Natural killer cell (primary cell): ENCODE measurements at places on chromosomes 16 and 17. TPM values are rescaled to one million over a fixed set of nuclear protein-coding genes. Genes with fewer than 3 reads are reported as not detected.

DNA sequence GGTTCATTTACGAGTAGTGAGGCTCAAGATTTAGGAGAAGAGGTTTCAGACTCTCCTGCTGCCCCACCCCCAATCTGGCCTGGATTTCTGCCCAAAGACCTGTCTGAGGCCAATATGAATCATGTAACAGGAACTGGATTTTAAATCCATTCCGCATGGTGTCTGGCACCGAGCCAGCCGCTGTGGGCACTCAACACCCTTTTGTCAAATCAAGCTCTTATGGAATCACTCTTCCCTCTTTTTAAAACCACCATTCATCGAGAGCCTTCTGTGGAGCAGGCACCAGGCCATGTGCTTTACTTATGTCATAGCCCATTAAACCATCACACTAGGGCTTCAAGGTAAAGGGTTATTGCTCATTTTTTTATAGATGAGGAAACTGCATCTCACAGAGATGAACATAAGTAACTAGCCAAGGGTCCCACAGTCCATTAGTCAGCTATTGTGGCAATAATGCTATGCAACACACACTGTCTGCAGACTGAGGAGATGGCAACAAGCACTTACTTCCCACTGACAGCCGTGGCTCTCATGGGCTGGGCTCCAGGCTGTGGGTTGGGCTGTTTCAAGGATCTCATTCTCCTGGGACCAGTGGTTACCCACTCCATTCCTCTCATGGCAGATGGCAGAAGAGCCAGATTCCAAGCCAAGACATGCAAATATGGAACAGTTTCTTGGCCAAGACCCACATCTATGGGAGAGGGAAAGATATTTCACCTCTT lies 93.6 kb downstream of the WSCD1 start:
- DNase-seq = no peak
- no peaks in the 10 kb centered on the region for H3K27me3 ChIP-seq
- no peaks in the 10 kb centered on the region for H3K36me3 ChIP-seq
- no peak overlapping the region for H3K27ac ChIP-seq

DNA sequence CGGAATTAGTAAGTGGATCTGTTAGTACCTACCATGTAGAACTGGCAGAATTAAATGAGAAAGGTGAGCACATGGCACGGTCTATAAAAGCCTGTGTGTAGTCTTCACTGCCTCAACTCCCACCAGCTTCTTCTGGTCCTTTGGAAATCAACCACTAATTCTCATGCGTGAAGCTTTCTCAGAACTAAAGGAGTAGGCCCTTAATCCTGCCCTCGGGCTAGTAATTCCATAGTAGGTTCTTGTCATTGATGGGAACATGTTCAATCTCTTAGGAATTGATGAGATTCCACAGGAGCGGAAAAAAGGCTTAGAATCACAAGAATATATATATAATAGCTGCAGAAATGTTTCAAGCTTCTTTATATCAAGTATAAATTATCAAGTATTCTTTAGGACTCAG lies 21.7 kb downstream of the CDR2 start:
- no peak for DNase-seq
- H3K4me1 ChIP-seq = peaks cover 16% of the 10 kb centered on the region
- no peaks in the 10 kb centered on the region for H3K27me3 ChIP-seq
- no peak overlapping the region for H3K4me3 ChIP-seq

GRCh38 chr16:65876624-65877023 lies 489.9 kb upstream of the CDH5 start:
- no peak overlapping the region for H3K27ac ChIP-seq
- no peaks in the 10 kb centered on the region for H3K4me1 ChIP-seq
- H3K4me3 ChIP-seq = no peak overlapping the region
- H3K27me3 ChIP-seq = no peaks in the 10 kb centered on the region
- no peaks in the 10 kb centered on the region for H3K36me3 ChIP-seq

DNA sequence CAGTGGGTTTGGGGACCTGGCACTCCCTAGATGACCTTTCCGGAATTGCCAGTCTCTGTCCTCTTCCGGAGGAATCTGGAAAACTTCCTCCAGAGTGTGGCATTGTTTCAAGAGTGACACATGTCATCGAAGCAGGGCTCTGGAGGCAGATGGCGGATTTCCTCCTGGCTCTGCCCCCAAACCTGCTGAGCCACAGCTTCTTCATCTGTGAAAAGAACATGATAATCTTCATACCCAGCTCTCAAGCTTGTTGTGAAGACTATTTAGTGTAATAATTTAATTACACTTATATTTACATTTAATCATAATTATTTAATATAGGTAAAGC lies 19.7 kb upstream of the TEX2 start:
- H3K27me3 ChIP-seq = no peaks in the 10 kb centered on the region
- no peak for DNase-seq
- no peak overlapping the region for H3K27ac ChIP-seq
- no peaks in the 10 kb centered on the region for H3K36me3 ChIP-seq

DNA sequence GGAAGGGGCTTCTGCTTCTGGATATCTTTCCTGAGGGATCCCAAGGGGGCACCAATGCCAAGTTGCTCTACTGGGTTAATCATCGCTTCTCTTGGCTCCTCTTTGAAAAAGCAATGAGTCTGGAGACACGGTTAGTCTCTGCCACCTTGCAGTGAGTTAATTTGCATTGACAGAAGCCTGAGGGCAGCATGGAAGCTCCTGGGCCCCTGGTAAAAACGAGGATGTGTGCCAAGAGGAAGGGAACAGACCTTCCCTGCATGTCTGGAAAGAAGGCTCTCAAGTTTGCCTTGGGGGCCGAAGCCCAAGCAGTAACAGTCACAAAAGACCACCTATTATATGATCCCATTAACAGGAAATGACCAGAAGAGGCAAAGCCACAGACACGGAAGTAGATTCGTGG lies 86.7 kb downstream of the IRX5 start:
- no peak overlapping the region for H3K27ac ChIP-seq
- no peak for DNase-seq
- H3K36me3 ChIP-seq = no peaks in the 10 kb centered on the region
- no peaks in the 10 kb centered on the region for H3K27me3 ChIP-seq
- H3K4me3 ChIP-seq = no peak overlapping the region

GRCh38 chr16:47712276-47713224 lies 251.4 kb downstream of the PHKB start:
- no peak for DNase-seq
- no peak overlapping the region for H3K27ac ChIP-seq
- H3K36me3 ChIP-seq = no peaks in the 10 kb centered on the region
- H3K27me3 ChIP-seq = no peaks in the 10 kb centered on the region

- H3K27ac ChIP-seq = no peak overlapping the region
- H3K27me3 ChIP-seq = no peaks in the 10 kb centered on the region
- H3K4me1 ChIP-seq = peaks cover 3% of the 10 kb centered on the region
- H3K36me3 ChIP-seq = peaks cover 6% of the 10 kb centered on the region
- DNase-seq = no peak
Observed at GRCh38 chr17:31224366-31224765, 72.7 kb downstream of the OMG start.

- peaks cover 10% of the 10 kb centered on the region for H3K4me1 ChIP-seq
- no peaks in the 10 kb centered on the region for H3K27me3 ChIP-seq
- peaks cover 5% of the 10 kb centered on the region for H3K36me3 ChIP-seq
- H3K27ac ChIP-seq = no peak overlapping the region
Observed at GRCh38 chr16:75376475-75377161, 56.7 kb downstream of the CFDP1 start.

DNA sequence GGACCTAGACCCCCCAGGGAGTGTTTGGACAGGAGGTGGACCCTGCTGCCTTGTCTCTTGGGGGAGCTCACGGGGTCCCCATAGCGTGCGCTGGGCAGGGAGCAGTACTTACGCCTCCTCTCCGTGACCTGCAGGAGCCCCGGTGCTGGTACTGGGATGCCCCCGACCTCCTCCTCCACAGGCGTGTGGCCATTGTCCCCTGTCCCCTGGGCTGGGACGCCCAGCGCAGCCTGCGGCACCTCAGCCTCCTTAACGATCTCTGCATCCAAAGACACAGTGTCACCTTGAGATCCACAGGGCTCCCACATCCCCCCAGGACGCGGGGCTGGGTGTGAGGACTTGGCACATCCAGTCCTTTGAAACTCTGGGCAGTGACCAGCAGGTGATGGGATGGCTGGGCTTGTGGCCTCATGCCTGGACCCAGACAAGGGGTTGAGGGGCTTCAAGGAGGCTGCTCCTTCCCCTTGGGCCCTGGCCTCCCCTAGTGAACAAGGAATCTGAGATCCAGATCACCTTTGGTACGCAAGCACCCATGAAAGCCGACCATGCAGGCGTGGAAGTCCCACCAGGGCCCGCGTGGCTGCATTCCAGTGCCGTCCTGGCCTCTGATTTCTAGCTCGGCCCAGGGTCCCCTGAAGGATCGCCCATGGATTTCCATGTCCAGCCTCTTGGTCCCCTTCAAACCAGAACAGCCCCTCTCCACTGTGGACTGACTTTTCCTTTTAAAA lies 9.9 kb downstream of the DBNDD1 start:
- DNase-seq = no peak
- peak overlapping the region; percentile 14 for H3K4me3 ChIP-seq
- H3K36me3 ChIP-seq = no peaks in the 10 kb centered on the region
- H3K27me3 ChIP-seq = peaks cover 18% of the 10 kb centered on the region
- no peak overlapping the region for H3K27ac ChIP-seq
- H3K4me1 ChIP-seq = peaks cover 25% of the 10 kb centered on the region

GRCh38 chr16:70750893-70751467 lies 50.0 kb downstream of the VAC14 start:
- H3K4me3 ChIP-seq = no peak overlapping the region
- no peak overlapping the region for H3K27ac ChIP-seq
- DNase-seq = no peak
- H3K27me3 ChIP-seq = no peaks in the 10 kb centered on the region

DNA sequence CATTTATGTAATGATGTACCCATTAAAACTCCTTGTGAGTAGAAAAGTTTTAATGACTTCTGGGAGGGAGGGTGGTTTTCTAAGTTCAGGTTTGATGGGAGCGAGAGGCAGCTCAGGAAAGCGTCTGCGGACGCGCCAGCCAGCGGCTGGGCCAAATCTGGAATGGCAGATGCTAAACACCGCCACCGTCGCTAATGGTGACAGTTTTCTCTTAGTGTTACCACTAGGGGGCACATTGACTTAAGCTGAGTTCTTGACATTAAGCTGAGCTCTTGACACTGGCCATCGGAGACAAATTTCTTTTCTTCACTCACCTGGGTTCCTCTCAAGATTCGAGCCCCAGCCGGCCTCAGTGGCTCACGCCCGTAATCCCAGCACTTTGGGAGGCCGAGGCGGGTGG lies 6.7 kb downstream of the TRPV1 start:
- H3K4me3 ChIP-seq = no peak overlapping the region
- H3K27ac ChIP-seq = no peak overlapping the region
- no peaks in the 10 kb centered on the region for H3K27me3 ChIP-seq
- no peaks in the 10 kb centered on the region for H3K36me3 ChIP-seq

DNA sequence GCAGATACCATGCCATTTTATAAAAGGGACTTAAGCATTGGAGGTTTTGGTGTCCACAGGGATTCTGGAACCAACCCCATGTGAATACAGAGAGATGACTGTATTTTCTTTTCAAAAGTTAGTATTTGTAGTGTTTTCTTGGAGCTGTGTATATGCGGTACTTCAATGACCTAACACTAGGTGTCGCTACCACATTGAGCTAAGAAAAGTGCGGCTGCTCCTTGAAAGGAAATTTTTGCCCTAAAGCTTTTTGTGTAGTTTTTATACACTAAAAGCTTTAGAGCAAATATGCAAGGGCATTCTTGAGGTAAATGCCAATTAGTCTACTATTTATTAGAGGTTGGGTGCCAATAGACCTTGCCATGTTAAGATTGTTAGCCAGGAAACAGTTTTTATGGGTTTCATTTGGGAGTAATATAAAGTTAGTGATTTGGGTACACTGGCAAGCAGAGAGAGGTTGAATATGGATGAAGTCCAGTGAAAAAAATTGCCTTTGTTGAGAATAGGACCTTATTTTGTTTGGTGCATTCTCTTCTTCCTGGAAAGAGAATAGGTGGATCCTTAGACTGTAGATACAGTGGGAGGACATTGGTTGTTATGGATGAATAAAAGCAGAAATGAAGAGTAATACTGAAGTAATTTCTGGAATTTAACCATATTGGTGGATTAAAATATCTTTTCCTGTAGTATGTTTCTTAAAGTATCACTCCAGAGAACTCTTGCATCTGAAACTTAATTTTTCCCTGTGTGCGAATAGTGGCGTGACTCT lies 43.3 kb downstream of the BCAS3 start:
- no peak for DNase-seq
- no peaks in the 10 kb centered on the region for H3K36me3 ChIP-seq
- no peaks in the 10 kb centered on the region for H3K4me1 ChIP-seq
- H3K27me3 ChIP-seq = no peaks in the 10 kb centered on the region
- H3K4me3 ChIP-seq = no peak overlapping the region

DNA sequence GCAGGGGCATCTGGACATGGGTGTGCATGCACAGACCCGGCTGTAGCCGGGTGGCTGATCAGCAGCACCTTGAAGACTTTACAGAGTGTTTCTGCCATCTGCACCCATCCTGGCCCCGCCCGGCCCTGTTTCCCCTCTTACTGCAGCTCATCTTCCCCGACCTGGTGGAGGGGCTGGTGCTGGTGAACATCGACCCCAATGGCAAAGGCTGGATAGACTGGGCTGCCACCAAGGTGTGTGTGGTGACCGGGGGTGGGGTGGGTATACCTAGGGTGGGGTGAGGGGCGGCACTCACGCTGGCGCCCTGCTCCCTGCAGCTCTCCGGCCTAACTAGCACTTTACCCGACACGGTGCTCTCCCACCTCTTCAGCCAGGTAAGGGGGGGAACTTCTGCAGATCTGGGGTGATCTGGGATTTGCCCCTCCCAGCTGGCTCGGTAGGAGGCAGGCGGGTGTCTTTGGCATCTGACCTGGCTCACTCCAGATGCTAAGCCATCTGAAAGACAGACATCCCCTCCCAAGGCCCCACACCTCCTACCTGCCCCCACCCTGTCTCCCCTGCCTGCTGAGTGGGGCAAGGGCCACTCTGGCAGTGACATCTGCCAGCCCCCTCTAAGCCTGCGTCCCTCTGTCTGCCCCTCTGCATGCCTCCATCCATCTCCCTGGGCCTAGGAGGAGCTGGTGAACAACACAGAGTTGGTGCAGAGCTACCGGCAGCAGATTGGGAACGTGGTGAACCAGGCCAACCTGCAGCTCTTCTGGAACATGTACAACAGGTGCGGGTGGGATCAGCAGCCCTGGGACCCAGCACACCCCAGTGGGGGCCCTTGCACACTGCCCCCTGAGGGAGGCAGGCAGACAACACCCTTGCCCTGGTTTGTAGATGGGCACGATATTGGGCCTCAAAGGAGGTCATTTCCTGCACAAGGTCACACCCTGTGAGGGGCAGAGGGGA lies 6.6 kb downstream of the NDRG4 start:
- no peak overlapping the region for H3K4me3 ChIP-seq
- H3K36me3 ChIP-seq = no peaks in the 10 kb centered on the region
- no peak for DNase-seq
- no peak overlapping the region for H3K27ac ChIP-seq
- peaks cover under 1% of the 10 kb centered on the region for H3K27me3 ChIP-seq

DNA sequence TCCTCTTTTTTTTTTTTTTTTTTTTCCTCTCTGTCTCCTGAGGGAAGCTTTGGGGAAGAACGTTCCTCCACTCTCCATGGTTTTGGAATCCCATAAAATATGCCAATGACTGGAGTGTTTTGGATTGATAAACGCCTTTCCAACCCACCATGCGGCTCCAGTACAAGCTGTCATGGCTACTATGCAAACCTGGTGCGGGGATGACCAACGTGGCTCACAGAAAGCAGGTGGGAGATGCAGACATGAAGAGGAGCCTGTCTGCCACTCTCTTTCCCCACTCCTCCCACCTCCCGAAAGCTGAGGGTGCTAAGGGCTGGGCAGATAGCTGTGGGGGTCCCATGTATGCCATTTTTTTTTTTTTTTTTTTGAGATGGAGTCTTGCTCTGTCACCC lies 69.9 kb upstream of the SEC14L1 start:
- no peak for DNase-seq
- no peak overlapping the region for H3K27ac ChIP-seq
- no peak overlapping the region for H3K4me3 ChIP-seq
- H3K4me1 ChIP-seq = peaks cover 3% of the 10 kb centered on the region
- peaks cover 5% of the 10 kb centered on the region for H3K27me3 ChIP-seq

Gene NACA2
- total RNA-seq = not detected

Gene TUBB3
- 1.1 TPM for total RNA-seq
